Activated T-helper 9 cell treated with anti-CD3 and anti-CD28 coated beads, Interleukin-2, amount 50 U/mL, for 16 hours (primary cell): ENCODE measurements at places on chromosomes 7 and 10.

DNA sequence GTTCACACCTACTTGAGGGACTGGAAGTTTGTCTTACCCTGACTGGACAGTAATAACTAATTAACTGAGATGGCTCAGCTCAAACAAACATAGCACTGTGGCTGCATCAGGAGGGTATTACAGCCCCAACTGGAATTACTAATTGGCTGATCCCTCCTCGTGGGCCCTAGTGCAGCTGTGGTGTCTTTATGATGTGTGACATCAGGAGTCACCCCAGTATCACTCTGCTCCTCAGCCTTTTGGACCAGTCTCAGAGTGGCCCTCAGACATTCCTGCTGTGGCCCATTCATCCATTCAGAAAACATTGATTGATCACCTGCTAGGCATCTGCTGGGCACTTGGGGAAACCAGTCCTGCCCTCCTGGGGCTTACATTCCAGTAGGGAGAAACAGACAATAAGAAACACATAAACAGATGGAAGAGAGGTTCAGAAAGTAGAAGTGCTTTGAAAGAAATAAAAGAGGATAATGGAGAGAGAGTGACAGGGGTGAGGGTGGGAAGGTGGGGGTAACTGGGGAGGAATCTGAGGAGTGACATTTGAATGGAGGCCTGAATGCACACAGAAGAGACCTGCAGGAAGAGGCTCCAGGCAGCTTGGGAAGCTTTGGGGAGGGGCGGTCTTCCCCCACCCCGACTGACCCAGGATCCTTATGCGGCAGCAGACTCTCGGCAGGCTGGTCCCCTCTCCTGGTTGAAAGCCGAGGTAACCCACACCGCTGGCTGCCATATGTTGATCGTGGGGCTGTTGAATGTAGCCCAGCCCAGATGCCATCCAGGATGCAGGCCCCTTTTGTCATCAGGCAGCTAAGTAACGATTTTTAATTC, 113.1 kb downstream of the C10orf105 start:
- no peak for DNase-seq

DNA sequence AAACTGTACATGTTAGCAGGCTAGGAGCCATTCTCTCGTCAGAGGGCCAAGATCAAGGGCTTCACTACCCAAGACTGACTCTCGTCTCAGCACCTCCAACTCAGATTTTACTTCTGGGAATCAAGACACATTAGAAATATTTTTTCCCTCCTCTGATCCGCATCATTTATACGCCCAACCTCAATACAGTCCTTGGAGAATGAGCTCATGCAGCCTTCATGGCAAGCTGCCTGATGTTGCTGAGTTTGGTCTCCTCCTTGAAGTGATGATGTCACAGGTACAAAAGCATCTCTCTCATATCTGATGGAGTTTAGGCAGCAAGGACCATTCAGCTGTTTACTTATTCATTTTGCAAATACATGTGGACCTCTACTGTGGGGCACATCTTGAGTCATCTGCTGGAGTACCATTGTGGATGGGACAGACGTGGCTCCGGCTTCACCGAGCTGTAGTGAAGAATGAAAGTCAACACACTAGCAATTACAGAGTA, 114.0 kb downstream of the BMPER start:
- no peak for DNase-seq

DNA sequence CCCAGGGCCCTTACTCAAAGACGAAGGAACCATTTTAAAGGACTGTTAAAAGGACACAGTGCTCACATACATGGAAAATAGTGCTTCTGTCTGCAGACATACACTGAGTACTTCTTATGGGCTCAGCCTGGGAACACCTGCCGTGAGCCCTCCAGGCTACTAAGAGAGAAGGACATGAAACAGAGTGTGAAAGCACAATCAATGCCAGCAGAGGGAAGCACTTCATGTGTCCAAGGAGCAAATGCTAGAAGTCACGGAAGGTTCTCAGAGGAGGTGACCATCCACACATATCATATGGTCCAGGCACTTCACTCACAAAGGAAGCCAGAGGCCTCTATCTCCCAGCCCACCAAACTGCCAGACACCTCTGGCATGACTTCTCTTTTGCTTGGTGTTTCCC, 15.5 kb downstream of the ELMO1 start:
- no peak for DNase-seq

DNA sequence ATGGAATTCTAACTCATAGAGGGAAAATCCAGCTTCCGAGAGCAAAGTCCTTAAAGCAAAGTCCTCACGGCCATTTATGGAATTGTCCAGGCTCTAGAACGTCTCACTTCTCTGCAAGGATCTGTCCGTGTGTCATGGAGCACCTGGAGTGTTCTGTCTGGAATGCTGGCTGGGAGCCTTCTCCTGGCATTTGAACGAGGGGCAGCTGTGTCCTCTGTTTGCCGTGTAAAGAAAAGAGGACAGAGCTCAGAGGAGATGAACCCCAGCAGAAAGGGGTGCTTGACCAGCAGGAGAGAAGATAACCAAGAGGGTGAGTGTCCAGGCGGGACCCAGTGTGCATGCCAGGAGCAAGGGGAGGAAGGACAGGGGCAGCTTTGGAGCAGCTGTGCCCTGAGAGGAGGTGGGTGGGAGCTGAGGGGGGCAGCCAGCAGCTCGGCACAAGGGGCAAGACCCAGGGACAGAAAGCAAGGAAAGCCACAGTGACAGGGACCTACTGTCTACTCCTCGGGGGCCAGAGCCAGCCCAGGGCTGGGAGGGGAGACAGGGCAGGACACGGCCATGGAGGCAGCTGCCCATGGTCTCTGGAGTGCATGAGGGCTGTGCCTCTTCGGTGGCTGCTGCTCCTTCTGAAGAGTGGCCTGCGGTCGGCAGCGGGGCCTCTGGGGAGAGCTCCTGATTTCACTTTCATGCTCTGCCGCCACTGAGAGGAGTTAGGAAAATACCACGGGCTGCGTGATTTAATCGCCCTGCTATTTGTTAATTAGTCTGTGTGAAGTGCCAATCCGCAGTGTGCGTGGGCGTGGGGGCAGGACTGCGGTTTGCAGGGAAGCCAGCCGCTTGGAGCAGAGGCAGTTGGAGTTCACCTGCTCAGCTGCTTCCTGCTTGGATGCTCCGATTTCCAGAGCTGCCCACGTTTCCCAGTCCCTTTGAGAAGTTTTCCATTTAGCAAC, 149.3 kb upstream of the SHH start:
- DNase-seq: no peak

DNA sequence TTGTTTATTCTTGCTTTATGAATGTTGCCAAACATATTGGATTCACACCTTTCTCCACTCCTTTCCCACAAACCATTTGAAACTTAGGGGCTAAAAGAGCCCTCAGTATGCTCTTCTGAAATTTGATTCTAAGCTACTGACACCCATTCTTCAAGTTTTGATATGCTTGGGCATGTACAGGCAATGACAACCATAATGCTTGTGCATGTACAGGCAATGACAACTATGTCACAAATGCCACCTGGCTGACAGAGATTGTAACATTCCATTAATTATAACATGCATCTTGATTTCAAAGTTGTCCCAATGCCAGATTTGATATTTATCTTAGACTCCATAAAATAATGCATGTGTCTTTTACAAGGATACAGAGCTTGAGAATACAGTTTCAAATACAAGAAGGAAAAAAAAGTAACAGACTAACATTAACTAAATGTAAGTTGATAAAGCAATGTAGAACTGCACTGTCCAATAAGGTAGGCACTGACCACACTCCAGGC, 17.5 kb upstream of the CDK1 start:
- no peak for DNase-seq

DNA sequence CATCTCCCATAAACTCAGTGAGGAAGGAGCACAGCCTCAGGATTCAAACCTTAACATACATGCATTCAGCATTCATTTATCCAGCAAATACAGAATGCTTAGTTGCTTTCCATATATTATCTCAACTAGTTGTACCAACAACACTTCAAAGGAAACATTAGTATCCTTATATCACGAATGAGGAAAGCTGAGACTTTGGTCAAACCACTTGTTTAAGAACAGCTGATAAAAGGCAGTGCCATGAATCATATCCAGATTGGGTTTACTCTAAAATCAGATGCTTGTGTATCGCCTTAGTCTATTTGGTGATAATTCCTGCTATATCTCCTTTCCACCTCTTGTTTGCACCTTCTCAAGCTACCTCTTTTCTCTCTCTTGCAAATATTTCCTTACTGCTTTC, 1.9 kb upstream of the CPED1 start:
- no peak for DNase-seq

- no peak for DNase-seq
These were observed 113.3 kb downstream of the MAGI2 start for GRCh38 chr7:79340212-79340611.

DNA sequence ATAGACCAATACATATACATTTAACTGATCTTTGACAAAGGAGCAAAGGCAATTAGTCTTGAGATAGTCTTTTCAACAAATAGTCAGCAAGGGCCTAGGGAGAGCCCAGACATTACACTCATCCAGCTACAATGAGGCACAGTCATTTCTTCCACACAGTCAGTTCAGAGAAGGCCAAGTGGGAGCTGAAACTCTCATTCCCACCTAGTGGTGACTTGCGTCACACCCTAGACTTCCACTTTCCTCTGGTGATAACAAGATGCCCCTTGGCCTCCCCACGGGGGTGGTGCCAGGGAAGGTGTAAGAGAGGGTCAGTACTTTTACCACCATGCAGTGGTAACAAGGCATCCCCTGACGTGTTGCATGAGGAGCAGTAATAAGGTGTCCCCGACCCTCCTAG, 8.0 kb downstream of the FRMPD2 start:
- no peak for DNase-seq

GRCh38 chr7:16242920-16243319, 178.4 kb downstream of the CRPPA start:
- DNase-seq: no peak

GRCh38 chr10:60823324-60823723, 45.0 kb downstream of the CDK1 start:
- DNase-seq: no peak

DNA sequence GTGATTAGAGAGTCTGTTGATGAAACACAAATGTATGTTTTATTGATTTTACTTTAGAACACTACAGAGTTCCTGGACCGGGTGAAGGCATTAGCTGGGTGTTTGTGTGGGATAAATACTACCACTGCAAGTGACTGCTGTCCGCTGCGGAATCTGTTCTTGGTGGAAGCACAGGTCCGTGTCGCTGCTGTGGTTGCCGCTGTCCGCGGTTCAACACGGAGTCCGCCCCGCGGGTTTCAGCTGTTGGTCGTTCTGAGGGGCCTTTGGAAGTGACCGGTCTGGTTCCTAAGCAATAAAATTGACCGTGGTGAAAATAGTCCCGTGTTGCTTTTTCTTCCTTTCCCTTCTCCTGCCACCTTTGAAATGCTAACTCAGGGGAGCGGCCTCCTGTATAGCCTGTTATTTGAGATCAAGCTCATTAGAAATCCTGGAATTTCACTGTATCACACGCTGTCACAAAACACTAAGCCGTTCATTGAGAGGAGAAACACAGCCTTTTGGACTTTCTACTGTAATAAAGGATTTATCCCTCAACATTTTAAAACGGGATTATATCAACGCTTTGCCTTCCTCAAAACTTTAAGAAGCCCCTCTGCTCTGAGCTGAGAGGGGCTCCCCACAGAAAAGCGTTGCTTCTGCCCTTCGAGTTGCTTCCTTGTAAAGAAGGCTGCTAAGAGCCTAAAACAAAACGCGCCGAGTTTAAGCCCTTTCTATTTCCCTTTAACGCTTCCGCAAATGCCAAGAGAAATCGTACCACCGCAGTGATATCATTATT, 2.6 kb downstream of the NKX6-2 start:
- no peak for DNase-seq

DNA sequence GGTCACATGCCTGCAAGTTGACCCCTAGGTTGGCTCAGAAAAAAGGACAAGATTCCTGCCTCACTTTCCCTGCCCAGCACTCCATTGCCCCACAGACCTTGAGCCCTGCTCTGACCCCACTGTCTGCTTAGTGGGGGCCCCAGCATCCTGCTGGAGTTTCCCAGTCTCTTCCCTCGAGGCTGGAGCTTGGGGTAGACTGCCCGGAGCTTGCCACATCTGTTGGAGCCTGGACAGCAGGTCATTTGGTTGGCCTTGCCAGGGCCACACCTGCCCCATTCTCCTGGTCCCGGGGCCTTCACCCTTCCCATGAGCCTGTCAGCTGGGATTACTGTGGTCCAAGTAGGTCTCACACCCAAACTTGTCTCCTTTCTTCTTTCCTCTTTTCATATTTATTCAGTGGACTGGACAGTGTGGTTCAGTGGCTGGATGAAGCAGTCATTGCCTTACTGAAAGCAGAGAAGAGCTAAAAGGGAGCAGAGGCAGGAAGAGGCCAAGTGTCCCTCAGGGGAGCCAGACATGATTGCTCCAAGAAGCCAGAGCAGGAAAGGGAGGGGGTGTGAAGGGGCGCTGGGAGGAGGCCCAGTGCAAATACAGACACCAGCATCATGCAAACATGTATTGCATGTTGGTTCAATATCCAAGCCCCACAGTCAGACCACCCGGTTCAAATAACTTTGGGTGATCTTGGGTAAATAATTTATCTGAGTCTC, 56.2 kb upstream of the CACUL1 start:
- DNase-seq: no peak

GRCh38 chr10:70197235-70197945, 27.1 kb upstream of the SAR1A start:
- no peak for DNase-seq

DNA sequence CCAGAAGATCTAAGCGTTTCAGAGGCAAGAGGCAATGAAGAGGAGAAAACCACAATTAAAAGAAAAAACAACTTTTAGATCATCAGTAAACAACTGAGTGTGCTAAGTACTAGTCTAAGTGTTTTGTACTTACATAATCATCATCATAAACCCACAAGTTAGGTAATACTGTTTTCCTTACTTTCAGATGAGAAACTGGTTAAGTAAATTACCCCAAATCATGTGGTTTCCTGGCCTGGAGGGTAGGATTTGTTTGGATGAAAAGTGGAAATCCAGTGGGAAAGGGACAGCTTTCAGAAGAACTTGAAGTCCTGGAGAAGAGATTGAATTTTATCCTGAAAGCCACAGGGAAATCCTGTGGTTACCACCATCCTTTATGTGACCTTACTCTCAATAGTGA, 463.3 kb downstream of the LRMDA start:
- DNase-seq: no peak

- no peak for DNase-seq
These were observed 2.0 kb upstream of the RNF32 start for GRCh38 chr7:156638443-156639077.

DNA sequence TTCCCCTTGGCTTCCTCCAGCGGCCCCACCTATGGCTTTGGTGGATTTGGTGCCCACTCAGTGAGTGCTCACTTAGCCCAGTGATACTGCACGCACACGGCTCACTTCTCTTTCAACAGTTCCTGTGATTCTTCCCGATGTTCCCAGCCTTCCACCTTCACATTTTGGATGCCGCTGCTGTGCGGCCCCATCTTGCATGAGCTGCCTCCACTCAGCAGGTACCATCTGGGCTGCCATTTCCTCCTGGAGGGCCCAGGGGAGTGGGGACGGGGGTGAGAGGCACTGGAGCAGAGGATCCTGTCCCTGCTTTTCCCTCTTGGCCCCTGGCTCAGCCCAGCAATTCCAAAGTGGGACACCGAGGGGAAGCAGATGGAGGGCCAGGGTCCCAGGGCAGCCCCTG, 323.3 kb upstream of the ZNF32 start:
- DNase-seq: no peak

DNA sequence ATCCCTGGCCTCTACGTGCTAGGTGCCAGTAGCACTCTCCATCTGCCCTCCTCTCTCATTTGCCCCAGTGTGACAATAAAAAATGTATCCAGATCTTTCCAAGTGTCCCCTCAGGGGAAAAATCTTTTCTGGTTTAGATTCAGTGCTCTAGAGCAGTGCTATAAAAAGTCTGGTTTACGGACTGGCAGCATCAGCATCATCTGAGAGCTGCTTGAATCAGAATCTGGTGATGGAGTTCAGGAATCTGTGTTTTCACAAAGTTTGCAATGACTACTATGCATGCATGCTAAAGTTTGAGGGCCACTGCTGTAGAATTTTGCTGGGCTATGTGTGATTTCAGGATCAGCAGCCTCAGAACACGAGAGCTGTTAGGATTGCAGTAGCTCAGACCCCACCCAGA, 356.5 kb downstream of the PHF14 start:
- no peak for DNase-seq
